ENCODE measurements at places on chromosomes 4 and X.

GRCh38 chr4:156346959-156347385, 393.3 kb upstream of the CTSO start:
- DNase-seq: no peak

GRCh38 chr4:34066126-34066525, 2178.2 kb downstream of the ARAP2 start:
- DNase-seq: no peak

DNA sequence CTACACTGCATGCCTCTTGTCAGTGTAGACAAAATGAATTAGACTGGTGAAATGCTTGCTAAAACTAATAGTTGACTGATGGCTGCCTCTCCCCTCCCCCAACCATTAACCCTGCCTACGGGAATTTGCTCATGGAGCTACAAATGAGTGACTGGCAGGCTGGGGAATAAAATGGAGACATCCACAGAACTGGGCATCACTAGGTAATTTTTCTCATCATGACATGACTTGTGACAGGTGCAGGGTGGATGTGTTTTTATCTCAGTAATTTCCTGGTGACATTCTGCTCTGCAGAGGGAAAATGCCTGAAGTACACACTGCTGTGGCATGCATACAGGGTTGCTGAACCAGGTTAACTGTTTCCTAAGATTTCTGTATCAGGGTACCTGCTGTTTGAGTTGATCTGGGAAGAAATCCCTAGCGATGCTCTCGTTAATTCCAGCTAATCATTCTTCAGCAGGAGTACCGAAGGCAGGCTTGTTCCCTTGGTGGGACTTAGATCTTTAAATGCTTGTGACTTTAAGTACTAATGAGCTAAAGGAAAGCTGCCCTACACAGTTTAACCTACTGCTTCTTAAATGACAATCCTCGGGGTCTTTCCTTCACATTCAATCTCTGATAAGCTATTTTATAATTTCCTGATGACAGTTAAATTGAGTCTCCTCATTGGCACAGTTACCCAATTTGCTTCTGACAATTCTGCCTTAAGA, 376.3 kb upstream of the LCORL start:
- no peak for DNase-seq

DNA sequence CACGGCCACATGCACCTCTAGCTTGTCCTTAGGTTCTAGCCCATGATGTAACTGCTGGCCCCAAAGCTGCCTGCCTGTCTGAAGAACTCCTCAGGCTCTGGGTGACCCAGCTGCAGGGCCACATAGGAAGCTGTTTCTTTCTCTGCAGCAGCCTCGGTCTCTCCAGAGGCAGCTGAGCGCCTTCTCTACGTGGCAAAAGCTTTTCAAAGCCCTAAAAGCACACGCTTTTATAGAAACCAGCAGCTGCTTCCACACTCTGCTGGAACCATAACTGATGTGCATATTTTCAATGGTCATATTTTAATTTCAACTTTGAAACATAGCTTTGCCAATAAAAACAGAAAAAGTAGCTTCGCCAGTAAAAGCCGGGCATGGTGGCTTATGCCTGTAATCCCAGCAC, 37.4 kb downstream of the FAM53A start:
- no peak for DNase-seq

DNA sequence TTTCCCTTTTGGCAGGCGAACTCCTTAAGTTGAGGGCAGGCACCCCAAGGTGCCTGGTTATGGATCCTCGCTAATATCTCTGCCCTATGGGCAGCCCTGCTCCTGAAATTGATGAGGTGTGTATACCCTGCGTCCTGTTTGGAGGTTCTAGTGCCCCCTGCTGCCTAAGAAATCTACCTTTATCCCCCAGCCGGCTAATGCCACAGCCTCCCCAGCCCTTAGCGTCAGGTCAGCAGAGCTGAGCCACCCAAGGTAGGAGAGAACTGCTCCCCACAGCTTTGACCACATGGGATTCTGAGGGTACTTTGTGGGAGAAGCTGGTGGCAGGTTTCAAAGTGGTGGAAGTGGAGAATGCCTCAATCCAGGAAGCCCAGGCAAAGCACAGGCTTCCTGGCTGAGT, 50.8 kb downstream of the ANAPC4 start:
- DNase-seq: no peak

DNA sequence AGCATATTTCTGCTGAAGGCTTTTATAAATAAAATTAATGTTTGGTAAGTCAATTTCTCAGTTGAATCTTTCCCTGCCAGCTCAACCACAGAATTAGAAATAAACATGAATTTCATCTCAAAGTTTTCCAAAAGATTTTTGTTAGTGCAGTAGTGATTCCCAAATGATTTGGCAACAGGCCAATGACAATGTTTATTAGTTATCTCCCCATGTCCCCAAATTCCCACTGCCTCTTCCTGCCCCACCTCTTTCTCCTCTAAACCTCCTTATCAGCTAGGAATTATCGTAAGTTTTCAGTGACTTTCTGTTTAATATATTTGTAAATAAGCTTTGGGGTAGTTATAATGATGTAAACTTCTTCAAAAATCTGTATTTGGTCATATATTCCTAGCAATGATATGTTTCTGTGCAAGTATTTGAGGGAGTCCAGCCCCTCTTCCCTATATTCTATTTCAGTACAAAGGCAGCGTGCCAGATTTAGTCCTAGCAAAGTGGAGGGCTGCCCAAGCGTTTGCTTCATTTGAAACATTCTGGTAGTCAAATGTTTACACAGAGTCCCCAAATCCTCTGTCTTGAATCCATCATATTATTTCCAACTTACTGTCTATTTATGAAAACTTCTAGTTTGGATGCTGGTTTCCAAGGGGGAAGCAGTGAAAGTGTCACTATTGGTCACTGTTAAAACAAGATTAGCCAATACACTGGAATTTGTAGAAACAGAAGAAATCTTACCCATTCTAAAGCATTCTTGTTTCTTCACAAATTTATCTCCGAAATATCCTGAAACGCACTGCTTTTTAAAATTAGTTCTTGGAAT, 33.7 kb upstream of the ANKRD50 start:
- no peak for DNase-seq

DNA sequence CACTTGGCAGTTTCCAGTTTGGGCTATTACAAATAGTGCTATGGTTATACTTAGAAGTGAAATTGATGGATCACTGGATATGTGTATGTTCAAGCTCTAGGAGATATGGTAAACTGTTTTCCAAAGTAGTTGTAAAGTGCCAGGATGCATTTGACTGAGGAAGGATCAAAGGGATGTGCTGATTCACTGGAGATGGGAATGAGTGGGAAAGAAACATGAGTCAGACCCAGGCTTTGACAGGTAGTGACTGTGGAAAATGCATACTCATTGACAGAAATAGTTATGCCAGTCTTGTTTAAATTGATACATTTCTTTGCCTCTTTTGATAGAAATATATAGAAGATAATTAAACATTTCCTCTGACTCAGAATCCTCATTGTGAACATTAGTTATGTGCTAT, 77.9 kb downstream of the CEP135 start:
- peak; percentile 50 for DNase-seq

DNA sequence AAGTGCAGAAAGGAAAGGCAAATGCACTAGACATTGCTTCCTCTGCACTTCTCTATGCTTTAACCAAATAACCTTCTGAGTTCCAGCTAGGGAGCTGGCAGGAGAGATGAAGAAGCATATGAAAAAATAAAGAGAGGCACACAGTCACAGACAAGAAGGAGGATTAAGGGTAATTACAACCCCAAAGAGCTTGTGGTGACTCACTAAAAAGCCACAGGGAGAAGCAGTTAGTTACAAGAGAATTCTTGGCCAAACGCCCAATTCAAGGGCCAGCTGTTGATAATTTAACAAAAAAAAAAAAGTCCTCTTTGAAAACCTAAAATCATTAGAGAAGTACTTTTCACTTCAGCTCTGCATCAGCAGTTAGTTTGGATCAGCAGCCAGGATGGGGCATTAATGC, 478.0 kb downstream of the KCNIP4 start:
- peak; percentile 50 for DNase-seq

DNA sequence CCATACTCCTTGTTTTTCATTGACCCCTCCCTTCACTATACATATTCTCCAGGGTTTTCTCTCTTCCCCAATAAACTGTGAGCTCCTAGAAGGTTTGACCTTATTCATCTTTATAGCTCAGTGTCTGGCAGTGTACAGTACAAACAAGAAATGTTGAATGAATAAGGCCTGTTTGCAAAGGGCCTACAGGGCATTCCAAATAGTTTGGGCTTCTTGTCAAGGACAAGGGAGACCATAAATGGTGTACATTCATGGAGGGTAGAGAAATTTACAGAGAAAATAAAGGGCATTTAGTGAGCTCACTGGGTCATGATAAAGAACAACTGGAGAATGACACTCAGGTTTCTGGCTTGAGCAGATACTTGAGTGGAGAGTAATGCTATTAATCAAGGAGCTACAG, 47.5 kb upstream of the EIF1AX start:
- DNase-seq: no peak

- DNase-seq: no peak
These were observed 84.8 kb downstream of the AFAP1 start for GRCh38 chr4:7854697-7855370.

GRCh38 chr4:16205298-16206164, 20.7 kb downstream of the TAPT1 start:
- peak; percentile 6 for DNase-seq

DNA sequence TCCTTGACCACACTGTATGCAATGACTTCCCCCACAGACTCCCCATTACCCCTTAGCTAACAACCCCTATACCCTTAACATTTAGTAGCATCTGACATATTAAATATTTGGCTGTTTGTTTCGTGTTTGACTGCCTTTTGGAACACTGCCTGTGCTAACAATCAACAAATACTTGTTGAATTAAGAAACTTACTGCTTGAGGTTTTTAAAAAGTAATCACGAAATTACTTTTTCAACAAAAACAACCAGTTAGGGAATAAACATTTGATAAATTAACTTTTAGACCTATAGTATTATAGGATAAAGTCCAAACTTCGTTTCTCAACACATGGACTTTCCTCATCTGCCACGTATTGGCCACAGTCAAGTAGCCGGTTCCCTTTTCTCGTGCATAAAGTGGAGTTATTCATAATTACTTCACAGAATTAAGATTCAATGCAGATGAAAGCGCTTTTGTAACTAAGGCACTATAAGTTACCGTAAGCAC, 555 bp upstream of the ELMOD2 start:
- DNase-seq: no peak

- peak; percentile 64 for DNase-seq
These were observed 186.5 kb upstream of the RPL34 start for GRCh38 chr4:108433832-108434231.

GRCh38 chr4:93179044-93179443, 649.5 kb upstream of the ATOH1 start:
- DNase-seq: no peak

GRCh38 chr4:76804096-76804495, 93.8 kb downstream of the SOWAHB start:
- DNase-seq: peak; percentile 79

- DNase-seq: no peak
These were observed 8.7 kb downstream of the GAGE10 start for GRCh38 chrX:49312176-49312575.

DNA sequence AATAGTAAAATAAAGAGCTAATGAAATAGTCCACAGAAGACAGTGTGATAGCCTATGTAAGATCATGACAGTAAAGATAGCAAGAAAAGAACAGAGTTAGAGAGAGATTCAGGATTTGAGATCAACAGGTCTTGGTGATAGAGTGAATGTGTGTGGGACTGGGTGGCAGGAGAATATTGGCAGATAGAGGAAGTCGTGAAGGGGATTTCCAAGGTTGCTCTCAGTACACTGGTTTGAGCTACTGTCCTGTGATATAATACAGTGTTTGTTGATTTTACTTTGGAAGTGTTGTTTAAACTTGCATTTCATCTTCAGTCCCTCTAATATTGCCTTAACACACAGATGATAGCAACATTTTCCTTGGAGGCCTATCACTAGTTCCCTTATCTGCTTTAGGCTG, 44.1 kb downstream of the DTHD1 start:
- no peak for DNase-seq

DNA sequence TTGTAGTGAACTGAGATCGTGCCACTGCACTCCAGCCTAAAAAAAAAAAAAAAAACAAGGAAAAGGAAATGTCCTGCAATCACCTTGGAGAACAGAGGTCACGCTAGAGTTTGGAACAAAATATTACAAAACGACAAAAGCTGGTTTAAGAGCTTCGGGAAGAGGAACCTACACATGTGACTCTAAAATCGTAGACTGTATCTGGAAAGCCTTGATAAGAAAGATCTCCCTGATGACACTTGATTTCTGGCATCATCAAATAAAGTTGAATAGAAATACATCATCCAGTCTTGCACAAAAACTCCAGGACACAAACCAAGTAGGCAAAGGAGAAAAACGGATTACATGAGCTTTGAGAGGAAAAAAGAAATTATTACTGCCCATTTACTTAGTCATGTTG, 31.1 kb upstream of the DOCK11 start:
- DNase-seq: no peak

GRCh38 chrX:136021903-136022302, 36.7 kb downstream of the SLC9A6 start:
- DNase-seq: no peak

GRCh38 chr4:85818700-85819099, 343.8 kb downstream of the ARHGAP24 start:
- DNase-seq: no peak

DNA sequence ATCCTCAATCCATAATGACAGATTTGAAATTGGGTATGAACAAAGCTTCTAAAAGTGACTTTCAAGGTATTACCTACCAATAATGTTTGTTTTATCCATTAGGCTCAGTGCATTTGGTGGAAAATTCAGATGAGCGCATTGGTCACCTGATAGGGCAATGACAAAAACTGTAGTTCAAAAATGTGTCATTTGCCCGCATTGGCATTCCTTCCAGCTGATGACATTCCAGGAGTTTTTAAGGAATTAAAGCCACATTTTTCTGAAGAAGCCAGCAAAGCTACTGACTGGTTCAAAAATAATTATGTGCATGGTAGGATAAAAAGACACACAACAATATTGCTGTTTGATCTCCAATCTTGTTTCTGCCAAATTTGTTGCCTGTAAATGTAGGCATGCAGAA, 473.4 kb upstream of the CPEB2 start:
- no peak for DNase-seq

DNA sequence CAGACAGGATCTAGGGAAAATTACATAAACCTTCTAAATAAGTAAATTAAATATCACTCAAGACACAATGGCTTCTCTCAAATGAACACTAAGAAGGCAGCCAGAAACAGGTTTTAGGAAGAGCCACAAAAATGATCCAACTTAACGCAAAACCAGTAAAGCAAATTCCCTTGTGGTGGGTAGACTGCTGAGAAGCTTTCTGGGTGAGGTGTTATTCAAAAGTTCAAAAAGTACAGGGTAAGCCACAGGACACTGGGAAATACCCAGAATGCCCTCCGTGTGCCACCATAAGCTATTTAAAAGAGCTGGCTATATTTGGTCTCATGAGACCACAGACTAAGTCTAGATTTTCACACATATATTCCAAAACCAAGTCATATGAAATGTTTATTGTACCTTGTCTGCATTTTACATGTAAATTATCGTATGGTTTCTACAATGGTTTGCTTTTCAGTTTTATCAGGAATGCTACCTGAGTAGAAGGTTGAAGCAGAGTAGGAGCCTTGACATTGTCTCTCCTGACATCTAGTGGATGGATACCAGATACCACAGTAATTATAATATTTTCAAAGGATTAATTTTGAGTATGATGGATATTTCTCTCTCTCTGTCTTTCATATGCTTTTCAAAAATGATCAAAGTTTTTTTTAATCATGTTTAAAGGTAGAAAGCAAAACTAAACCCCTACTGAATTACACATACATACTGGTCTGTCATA, 109.3 kb upstream of the KLHL13 start:
- no peak for DNase-seq

GRCh38 chr4:108036213-108036612, 46.5 kb downstream of the HADH start:
- DNase-seq: no peak
